ENCODE measurements at places on chromosomes 1 and 21.

- DNase-seq, result peak; percentile 56
Observed at GRCh38 chr21:26070822-26071425, 99.6 kb downstream of the APP start.

DNA sequence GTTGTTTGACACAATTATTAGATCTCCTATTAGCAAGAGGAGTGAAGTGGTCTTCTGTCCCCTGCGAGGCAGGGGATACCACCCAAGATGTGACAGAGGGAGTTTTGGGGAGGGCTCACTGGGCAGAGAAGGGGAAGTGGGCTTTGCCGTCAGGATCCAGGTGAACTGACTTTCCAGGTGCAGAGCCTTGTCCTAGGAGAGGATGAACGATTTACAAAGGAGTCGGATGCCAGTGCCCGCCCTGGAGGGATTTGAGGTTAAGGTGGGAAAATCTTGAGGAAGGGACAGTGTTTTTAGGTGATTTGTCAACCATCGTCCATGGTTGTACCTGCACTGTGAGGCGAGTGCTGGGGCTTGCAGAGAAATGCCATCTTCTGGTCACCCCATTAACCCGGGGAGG, 201.0 kb downstream of the CAMTA1 start:
- no peak for DNase-seq

GRCh38 chr1:210726621-210727020, 397.9 kb downstream of the HHAT start:
- DNase-seq, result no peak

GRCh38 chr1:202752774-202753173, 42.5 kb upstream of the SYT2 start:
- no peak for DNase-seq

- peak; percentile 29 for DNase-seq
Observed at GRCh38 chr1:24027838-24028468, 47.8 kb upstream of the SRSF10 start.

- no peak for DNase-seq
Observed at GRCh38 chr1:47181955-47182675, 7.7 kb downstream of the PDZK1IP1 start.

DNA sequence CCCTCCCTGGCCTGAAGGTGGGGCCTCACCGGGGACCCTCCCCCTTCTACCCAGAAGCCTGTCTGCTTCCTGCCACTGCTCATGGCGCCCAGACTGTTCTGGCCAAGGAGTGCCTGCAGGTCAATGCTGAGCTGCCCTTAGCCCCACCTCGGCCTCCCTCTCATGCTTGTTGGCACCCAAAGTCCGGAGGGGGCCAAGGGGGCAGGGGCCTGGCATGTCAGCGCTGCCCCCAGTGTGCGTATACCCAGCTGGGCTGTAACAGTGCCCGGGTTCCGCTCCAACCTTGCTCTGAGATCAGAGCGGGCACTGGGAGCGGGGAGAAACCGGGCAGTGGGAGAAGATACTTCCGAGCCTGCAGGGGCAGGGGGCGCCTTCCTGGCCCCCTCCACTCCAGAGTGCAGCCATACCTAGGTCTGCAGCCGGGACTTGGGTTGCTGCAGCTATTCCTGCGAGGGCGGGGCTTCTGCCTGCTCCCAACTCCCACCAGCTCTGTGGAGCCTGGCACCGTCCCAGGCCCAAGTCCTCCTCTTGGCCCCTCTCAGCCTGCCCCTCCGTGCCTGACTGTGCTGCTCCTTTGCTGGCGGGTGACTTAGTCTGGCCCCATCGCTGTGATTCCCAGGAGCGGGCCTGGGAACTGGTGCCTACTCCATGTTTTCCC, 21.4 kb upstream of the TGFB2 start:
- DNase-seq, result no peak

DNA sequence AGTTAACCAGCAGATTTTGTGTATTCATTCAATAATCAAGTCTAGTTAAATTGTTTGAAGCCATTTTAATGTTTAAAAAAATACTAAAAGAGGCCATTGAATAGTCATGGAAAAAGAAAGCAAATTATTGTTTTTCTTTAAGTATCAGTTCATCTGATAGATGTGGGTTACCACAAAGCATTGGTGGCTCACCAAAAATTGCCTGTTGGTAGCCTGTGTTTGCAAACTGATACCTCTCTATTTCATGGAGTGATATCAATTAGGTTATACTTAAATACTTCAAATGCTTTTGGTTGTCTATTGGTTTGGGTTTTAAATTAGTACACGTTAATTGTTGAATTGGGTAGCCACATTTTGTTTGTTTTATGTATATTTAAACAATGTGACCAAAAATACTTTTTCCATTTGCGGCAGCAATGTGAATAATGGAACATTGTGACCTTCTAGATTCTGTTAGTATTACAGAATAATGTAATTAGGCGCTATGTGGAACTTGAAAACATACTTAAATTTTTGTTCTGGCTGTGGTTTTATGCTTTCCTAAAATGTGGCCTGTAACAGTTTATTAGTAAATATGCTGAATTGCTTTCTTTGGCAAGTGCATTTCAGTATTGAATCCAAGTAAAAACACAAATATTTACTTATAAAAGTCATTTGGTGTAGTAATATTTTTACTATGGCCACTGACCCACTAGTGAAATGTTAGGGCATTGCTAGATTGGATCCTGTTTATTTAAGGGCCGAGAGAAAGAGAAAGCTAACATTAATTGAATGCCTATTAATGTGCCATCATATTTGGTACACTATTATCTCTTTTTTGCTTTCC, 37.1 kb upstream of the NBL1 start:
- DNase-seq, result no peak

- DNase-seq, result no peak
Observed at GRCh38 chr1:155529109-155529508, 33.5 kb downstream of the ASH1L start.

GRCh38 chr1:16371725-16372124, 4.7 kb downstream of the SZRD1 start:
- DNase-seq, result no peak

- DNase-seq, result no peak
Observed at GRCh38 chr1:37998913-37999429, 6.3 kb downstream of the FHL3 start.

- no peak for DNase-seq
Observed at GRCh38 chr1:78667939-78668338, 18.3 kb downstream of the IFI44 start.

DNA sequence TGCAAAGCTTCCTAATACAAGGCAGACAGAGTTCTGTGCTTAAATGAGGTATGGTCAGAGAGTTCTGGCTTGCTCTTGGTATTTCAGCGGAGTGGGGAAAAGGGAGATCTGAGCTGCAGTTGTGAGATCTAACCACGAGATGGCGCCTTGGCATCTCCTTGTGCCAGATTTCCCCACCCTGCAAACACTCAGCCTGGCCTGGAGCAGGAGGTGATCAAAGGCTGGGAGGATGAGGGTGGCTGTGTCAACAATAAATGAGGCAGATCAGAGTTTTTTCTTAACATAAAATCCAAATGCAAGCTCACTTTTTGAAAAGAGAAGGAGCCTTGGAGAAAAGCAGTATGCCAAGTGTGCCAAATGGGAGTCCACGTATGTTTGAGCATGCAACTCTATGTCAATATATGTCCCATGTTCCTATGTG, 4.1 kb upstream of the TFAP2E start:
- peak; percentile 83 for DNase-seq

GRCh38 chr21:16409352-16409751, 679.6 kb downstream of the USP25 start:
- DNase-seq, result no peak

- no peak for DNase-seq
Observed at GRCh38 chr1:18908911-18909771, 6.8 kb upstream of the ALDH4A1 start.

DNA sequence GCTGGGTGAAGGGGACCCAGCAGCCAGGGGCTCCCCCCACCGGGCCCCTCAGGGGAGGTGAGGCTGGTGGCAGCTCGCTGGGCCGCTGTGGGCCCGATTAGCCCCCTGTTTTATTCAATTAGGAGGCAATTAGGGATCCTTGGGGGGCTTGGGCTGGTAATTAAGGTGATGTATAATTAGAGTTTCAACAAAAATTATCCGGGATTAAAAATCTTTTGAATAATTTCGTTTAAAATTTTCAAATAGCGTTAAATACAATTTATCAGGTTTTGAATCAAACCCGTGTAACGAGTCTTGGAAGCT, 4.1 kb downstream of the PRDM16 start:
- no peak for DNase-seq

DNA sequence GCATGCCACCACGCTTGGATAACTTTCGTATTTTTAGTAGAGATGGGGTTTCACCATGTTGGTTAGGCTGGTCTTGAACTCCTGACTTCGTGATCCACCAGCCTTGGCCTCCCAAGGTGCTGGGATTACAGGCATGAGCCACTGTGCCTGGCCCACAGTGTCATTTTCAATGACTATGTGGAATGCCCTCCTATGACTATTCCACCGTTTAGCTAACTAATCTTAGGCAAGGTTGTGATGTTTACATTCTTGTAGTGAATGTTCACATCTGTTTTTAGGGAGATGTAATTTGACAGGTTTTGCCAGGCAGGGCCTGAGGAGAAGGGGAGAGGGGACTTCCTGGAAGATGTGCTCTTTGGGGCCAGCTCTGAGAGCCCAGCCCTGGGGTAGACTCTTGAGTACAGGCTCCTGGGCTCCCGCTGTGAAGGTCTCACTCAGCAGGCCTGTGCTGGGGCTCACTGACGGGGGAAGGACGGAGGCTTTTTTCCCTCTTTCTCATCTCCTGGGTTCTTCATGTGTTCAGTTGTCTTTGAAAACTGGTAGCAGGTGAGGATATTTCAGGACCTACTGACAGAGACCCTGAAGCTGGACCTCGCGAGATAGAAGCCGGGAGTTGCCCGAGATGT, 13.2 kb downstream of the COQ8A start:
- DNase-seq, result no peak

GRCh38 chr1:61782771-61783170, 40.5 kb downstream of the PATJ start:
- DNase-seq, result no peak

DNA sequence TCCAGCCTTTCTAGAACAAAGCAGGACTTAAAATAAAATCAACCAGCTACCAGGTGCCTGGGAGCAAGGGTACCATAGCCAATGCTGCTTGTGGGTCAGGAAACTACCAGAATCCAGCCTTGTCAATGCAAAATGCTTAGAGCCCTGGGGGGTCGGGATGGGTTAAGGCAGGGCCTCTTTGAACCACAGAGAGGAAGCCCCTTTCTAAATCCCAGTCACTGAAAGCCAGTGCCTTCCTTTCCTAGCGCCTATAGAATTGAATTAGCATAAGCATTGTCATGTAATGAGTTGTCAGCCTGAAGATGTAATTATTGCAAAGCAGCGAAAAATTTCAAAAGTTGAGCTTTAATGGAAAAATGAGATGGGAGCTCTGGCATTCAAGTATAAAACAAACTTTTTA, 176.6 kb upstream of the DAB1 start:
- DNase-seq, result no peak

GRCh38 chr1:39799770-39800470, 11.3 kb upstream of the BMP8B start:
- DNase-seq, result peak; percentile 22

- peak; percentile 73 for DNase-seq
Observed at GRCh38 chr1:226626577-226626956, 78.0 kb downstream of the STUM start.

DNA sequence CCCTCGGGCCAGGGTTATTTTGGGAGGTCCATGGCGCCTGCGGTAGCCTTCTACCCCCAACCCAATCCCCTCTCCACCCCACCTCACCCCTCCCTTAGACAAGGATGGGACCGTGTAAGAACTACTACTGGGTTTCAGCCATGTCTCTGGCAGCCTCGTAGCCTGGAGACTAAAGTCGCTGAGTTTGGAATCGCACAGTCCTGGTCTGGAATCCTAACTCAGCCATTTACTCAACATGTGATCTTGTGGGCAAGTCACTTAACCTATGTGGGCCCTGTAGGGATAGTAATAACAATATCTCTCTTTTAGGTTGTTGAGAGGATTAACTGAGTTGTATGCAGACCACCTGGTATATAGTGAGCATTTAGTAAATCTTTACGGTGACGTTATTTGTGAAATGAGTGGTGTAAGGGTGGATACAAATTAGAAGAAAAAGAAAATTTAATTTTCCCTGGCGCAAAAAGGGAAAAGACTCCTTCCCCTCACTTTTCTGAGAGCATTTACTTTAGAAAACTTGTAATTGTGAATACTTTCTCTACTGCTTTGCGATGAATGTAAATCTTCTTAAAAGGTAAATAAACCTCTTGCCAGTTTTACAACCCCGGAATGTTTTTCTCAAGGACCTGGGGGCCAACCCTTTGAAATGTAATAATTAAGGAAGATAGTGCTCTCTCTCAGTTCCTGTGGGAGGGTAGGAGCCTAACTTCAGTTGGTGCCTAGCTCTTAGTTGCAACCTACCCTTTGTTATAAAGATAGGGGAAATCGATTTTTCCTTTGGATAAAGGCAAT, 615 bp upstream of the MRPS15 start:
- DNase-seq, result no peak

DNA sequence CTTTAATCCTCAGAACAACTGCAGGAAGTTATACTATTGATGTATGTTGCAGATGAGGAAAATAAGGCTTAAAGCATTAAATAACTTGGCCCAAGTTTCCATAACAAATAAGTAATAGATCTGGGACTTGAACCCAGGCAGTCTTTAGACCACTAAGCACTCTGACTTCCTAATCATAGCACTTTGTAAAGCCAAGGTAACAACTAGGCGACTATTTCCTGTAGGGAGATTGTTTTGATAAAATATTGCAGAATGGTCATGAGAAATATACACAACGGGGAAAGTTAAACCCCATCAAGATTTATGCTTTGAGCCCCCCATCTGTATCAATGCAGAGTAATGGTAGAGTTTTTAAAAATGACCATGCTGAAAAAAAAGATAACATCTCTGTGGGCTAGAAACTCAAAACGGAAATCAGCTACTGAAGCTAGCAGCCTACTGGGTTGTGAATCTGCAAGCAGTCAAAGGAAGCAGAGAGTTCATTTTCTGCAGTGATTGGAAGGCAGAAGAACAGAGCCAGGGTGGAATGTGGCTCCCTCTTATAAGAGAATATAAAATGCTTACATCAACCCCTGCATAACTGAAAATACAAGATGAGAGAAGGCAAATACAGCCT, 111.2 kb upstream of the OLIG2 start:
- no peak for DNase-seq

DNA sequence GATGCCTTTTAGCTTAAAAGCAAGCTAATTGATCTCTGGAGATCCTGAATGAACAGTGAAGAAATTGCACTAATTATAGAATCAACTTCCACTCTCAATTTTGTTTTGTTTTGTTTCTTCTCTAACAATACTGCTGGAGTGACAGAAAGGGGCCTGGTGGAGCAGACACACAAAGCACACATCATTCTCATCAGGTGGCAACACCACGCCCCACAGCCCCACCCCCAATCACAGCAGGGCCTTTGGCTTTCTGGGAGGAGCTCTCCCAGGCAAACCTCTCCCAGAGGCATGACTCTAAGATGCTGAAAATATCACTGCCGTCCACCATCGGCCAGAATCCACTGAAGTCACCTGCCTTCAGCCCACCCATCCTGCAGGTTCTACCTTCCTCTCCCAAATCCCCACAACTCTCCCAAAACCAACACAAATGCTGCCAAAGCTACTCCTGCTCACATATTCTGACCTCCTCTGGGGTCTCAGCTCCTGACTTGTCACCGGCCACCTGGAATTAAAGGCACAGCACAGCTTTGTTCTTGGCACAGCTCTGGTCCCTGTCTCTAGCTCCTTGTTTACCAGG, 120.7 kb downstream of the GRIK3 start:
- DNase-seq, result no peak

GRCh38 chr1:41590331-41590730, 105.8 kb upstream of the EDN2 start:
- no peak for DNase-seq
